ENCODE measurements at places on chromosomes 5 and 9.
A peak's percentile ranks its signal among the peaks of the same experiment; 100 is the strongest.

DNA sequence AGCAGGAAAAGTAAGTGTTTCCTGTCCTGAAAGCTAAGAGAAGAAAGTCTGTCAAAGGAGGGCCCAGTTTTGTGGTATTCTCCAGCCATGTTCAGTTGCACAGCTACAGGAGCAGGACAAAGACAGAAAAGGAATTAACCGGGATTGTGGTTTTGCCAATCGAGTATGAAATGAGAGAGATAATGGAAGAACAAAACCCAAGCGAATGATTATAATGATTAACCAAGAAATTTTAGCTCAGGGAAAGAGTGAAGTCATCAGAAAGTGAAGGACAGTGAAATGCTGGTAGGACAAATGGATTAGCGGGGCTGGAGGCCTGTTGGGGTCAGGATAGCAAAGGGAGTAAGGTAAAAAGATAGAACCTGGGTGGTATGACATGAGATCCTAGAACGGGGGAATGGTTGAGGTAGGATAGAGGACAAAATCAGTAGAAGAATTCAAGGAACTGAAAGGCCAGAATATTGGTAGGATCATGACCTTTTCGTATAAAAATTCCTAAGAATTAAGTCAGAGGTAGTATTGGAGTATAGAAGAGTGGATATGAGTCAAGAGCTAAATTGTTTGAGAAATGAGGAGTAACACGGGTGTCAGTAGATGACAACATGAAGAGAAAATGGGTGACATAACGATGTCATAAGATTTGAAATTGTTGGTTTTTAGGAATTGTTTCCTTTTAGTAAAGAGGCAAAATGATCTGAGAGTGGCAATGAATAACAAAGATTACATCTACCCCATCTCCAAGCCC, 52.8 kb downstream of the DIAPH1 start:
- DNase-seq = no peak

DNA sequence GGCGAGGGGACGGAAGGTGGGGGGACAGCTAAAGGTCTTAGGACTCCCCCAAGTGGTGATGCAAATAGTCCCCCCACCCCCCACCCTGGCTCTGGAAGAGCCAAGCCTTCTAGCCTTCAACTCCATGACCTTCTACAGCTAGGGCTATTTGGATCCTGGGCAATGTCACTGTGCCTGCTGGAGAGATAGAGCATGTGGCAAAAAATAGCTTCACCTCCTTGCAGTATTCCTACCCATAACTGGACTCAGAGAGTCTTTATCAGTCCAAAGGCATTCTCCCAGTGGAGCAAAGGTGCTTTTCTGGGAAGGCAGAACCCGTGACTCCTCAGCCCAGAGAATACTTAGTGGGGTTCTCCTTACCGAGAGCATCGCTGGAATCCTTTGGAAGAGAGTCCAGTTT, 48.9 kb upstream of the PPARGC1B start:
- no peak for DNase-seq

- no peak for DNase-seq
These were observed 514.2 kb downstream of the RAB3C start for GRCh38 chr5:59097116-59097515.

- no peak for DNase-seq
These were observed 59.6 kb downstream of the RAI14 start for GRCh38 chr5:34715711-34716110.

GRCh38 chr9:92706218-92706940, 36.4 kb upstream of the IPPK start:
- peak; percentile 68 for DNase-seq

DNA sequence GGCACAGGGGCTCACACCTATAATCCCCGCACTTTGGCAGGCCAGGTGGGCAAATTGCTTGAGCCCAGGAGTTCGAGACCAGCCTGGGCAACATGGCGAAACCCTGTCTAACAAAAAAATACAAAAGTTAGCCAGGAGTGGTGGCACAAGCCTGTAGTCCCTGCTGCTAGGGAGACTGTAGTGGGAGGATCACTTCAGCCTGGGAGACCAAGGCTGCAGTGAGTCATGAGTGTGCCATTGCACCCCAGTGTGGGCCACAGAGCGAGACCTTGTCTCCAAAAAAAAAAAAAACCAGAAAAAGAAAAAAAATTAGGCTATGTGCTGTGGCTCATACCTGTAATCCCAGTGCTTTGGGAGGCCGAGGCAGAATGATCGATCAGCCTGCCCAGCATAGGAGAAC, 58.5 kb upstream of the EIF4EBP3 start:
- no peak for DNase-seq

DNA sequence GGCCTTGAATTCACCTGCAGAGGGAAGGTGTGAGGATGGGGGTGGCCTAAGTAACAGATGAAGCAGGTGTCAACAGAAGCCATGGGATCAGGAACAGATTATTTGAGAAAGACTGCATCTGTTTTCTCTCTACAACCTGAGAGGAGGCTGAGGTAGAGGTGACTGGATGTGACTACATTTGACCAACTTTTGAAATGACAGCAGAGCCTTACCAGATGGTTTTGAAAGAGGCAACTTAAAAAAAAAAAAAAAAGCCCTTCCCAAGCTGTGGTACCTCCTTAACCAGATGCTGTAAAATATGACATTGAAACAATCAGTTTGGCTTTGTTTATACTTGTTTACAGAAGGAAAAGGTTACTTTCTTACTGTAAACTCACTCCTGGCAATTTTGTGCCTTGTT, 108.6 kb downstream of the TRIO start:
- no peak for DNase-seq

DNA sequence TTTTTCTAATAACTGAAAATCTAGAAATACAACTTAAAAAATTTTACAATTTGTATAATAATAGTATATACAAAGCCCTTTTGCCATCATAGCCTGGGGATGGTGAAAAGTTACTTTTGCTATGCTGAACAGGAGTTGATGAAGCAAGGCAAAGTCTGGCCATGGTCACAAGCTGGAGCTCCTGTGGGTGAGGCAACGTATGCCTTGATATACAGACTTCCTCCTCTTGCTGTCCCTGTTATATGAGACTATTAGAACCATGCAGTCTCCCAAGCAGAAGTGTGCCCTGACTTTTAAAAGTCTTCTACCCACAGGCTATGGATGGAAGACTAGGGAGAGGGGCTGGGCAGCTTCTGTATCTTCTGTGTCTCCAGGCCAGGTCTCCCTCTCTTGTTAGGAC, 15.7 kb downstream of the FAM151B start:
- DNase-seq = no peak

DNA sequence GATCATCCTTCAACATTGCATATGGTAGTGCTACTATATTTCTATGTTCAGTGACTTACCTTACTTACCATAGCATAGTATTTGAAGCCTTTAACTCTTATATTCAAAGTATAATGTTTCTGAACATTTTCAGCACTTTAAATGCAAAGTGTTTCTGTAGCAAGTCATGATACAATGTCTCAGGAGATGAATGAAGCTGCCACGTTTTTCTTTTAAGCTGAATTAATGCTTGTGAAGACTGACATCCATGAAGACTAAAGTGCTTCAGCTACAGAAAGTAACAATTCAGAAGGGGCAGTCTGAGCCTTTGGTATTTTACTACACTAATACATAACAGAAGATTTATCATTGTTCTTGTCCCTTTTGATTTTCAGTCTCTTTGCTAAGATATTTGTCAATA, 709.1 kb upstream of the ARRDC3 start:
- DNase-seq = no peak

DNA sequence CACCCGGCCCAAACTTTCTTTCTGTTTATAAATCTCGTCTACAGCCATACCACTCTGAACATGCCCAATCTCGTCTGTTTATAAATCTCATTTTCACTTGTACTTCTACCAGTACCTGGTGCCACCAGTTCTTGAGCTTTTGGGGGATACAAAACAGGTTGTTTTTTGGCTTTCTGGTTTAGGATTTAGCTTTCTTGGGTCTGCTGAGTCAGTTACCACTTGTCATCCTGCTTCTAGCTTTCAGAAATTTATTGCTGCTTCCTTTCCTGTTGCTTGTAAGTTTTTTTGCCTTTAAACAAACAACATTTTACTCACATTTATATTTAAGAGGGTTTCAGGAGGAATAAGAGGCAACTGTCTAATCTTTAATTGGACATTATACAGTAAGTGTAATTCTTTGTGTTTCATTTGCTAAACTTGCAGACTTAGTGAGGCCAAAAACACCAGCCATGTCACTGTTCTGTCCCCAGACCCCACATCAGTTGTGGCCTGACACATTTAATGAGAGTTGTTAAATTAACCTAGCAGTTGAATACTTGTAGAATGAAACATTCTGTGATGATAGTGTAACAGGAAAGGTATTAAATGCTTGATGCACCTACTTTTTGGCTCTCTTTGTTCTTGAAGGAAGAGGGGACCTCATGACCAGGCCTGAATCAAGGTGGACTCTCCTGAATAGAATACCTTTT, 11.8 kb downstream of the NDFIP1 start:
- DNase-seq = no peak

DNA sequence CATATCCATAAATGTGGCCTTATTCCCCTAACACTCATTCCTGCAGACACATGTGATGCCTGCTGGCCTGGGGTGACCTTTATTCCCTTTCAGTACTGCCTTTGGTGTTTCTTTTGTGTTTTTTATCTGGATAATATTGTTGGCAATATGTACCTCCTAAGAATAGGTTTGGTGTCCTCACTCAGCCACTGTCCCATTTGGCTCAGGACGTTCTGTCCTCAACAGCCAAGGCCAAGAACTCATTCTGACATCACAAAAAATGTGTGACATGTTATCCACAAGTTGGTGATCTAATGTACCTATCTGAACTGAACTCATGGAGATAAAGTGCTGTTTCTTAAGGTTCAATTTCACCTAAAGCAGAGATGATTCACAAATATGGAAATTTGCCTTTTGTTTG, 142.9 kb upstream of the GRAMD2B start:
- no peak for DNase-seq

GRCh38 chr9:121699571-121700164, 48.2 kb downstream of the DAB2IP start:
- DNase-seq = peak; percentile 29

- DNase-seq = no peak
These were observed 648.5 kb upstream of the WWC1 start for GRCh38 chr5:167642779-167643517.

DNA sequence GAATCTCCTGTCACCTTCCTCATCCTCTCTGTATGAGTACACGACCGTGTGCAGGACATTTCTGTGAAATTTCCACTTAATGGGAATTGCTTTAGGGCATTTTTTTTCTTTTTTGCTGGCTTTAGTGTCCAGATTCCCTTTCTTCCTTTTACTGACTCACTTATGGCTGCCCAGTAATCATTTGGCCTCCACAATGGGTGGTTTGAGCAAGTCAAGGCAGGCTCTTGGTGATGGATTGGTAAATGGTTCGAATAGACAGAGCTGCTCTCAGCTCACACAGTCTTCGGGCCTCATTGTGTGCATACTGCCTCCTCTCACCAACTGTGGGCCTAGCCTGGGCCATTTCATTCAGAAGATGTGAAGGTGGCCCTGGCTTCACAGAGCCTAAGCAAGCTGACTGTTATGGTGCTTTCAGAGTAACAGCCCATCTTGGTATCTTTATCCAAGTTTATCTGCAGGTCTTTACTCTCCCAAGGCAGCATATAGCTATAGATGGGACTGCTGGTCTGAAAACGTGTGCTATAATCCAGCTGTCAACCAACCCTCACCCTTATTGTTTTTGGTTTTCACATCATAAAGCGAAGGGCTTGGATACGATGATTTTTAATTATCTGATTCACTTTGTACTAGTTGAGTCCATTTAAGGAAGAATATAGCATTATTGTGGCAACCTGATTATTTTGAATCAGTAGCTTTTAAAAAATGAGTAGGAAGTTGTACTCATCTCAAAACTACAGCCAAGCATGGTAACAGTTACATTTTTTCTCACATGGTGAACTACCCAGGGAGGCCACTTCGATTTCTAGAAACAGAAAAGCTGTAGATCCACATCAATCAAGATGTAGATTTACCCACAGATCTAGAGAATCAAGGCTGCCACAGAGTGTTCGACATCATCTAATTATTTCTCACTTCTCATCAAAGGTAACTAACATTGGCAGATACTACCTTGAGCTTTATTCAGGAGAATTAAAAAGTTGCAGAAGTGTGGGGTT, 50.4 kb upstream of the CKMT2 start:
- DNase-seq = no peak

DNA sequence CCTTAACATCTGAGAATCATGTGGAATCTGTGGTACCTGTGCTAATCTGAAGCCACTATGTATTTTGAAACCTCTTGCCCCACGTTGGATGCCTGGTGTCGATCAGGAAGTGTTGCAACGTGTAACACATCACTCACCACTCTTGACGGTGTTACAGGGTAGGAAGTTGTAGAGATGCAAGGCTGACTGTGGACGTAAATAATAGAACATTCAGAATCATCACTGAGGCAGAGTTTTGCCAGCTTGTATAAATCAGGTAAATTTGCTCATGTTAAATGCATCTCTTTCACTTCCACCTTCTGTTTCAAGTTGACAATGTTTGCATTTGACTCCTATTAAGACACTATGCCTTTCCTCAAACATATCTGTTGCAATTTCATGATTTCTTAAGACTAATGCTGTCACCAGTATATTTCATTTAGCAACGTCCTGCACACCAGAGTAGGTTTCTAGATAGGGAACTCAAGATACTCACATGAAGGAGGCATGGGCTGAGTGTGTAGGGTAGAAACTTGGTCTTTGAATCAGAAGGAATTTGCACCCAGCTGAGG, 38.1 kb downstream of the BASP1 start:
- no peak for DNase-seq

GRCh38 chr9:111034898-111035539, 3.3 kb downstream of the LPAR1 start:
- DNase-seq = no peak

- no peak for DNase-seq
These were observed 116.4 kb downstream of the ZCCHC7 start for GRCh38 chr9:37236822-37237221.

- DNase-seq = no peak
These were observed 898 bp downstream of the CDH10 start for GRCh38 chr5:24643880-24644279.

DNA sequence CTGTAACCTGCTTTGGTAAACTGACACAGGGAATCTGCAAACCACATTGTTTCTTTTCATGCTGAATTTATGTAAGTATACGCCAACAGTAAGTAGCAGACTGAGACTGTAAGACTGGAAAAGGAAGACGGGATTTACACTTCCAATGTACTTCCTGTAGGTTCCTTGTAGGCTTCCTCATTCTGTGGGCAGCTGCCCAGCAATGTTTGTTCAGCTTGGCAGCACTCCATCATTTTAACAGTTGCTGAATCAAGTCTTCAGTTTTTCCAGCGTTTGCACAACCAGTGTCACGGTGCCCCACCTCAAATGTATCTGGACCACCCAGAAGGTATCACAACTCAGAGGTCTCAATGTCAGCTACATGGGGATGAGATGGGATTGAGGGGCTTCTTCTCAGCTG, 232.6 kb downstream of the PRDM9 start:
- no peak for DNase-seq

- DNase-seq = no peak
These were observed 10.6 kb downstream of the SCGB3A1 start for GRCh38 chr5:180580681-180581080.

- no peak for DNase-seq
These were observed 36.5 kb upstream of the HSPA9 start for GRCh38 chr5:138611678-138612218.
